ENCODE measurements at places on chromosomes 7 and 10.

DNA sequence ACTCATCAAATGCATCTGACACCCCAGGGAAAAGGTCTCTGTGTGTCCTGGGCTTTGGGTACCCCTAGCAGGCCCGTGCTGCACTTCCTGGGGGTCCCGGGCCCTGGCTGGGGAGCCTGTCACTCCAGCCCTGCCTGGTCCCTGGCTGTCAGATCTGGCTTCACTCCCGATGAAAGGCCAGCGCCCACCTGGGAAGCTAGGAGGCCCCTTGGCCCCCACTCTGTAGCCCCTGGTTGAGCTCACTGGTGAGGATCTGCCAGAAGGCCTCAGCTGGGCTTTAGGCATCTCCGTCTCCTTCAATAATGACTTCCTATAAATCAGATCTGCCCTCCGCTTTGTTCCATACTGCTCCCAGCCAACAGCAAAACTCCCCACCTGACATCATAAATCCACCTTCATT is 64.0 kb downstream of the GOLGA7B start:
- DNase-seq: no peak

GRCh38 chr10:68332259-68333057 is at the start of gene PBLD:
PBLD (minus strand) TSS chr10:68332928; CDS start chr10:68306844, 26,084 bp downstream.
- DNase-seq: peak; percentile 61

- DNase-seq: no peak
Measured at GRCh38 chr10:129586898-129587443, 119.9 kb downstream of the MGMT start.

DNA sequence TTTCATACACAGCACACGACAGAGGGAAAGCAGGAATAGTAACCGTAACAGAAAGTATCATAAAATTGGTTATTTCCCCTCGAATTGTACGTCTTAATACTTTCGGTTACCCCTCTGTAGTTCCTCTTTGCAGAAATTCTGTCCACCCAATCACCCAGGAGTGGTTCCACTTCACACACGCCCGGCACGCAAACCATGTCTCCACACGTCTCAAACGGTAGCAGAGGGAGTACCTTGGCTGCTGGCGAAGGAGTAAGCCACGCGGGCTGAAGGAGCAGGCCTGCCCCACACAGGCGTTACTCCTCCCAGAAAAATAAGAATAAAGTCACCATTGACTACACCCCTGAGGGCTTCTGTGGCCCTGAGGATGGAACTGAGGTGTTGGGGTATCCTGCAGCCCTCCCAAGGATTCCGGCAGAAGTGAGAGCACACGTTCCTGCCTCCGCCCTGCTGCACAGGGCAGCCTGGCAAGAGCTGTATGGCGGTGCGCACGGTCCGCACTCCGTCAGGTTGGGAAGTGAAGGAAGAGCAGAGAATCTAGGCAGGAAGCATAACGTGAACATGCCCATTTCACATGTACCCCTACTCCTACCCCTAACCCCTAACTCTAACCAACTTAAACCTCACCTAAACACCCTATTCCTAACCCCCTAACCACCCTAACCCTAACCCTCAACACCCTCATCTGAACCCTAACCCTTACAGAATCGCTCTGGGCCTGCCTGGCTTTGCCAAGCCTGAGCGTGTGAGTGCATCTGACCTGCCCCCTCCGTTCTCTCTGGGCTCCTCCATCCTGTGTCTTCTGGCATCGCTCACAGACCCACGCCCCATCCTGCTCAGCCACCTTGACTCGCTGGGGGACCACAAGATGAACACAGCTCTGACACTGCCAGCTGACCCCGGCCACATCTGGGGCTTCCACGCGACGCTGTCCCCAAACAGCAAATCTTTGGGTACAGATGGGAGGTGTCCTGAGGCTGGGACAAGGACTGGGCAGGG is 18.2 kb downstream of the GPR146 start:
- DNase-seq: no peak

- peak; percentile 15 for DNase-seq
Measured at GRCh38 chr7:45036796-45037195, 36.8 kb downstream of the CCM2 start.

GRCh38 chr7:27299861-27300260 is 57.3 kb downstream of the EVX1 start:
- no peak for DNase-seq

DNA sequence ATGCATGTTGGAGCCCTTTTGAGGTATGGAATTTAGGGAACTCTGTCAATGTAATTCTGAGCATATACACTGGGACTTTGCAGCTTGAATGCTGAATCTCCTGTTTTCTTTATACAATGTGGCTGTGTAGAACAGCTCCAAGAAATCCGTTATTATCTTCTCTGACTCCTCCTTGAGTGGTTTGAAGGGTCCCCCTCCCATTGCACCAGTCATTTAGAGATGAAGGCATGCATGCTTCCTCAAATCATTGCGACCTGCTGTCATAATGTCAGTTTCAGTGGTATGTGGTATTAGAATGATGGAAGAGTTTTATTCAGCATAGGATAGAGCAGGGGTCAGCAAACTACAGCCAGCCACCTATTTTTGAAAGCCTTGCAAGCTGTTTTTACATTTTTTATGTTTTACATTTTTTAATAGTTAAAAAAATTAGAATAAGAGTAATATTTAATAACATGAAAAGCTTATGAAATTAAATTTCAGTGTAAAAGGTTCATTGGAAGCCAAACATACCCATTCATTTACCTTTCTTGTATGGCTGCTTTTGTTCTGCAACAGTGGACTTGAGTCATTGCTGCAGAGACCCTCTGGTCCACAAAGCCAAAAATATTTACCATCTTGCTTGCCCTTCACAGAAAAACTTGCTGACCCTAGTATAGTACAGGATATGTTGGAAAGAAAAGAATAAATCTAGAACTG is 8.1 kb downstream of the STK17A start:
- DNase-seq: no peak

DNA sequence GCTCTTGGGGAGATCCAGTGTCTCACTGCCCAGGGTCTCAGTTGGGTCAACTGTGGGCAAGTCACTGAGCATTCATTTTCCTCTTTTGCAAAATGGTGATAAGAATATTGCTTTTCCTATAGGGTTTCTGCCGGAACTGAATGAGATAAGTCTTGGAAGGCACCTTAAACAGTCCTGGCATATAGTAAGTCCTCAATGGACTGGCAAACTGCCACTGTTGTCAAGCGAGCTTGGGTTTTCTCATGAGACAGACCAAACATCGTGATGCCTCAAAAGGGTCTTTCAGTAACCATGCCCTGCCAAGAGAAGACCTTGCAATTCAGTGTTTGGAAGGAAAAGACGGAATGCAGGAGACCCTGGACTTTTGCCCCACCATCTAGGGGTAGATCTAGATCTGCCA is 251.5 kb downstream of the WDR11 start:
- DNase-seq: no peak

DNA sequence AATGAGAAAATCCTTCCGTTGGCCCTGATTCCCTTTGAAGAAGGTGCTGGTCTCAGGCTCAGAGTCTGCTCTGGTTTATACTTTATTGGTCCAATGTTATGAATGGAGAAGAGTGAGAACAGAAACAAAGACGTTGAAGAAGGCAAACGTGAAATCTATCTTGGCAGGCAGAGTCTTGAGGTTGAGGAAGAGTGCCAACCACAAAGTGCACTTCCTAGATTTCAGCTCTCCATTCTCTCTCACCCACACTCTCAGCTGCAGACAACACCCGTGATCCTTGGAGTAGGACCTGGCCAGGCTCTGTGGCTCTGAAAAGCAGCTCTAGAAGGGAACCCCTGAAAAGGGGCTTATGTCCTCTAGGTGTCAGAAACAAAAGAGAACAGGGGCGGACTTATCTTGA is 128.9 kb upstream of the PLXNA4 start:
- no peak for DNase-seq

GRCh38 chr7:87000344-87000743 is 59.1 kb downstream of the ELAPOR2 start:
- no peak for DNase-seq

GRCh38 chr10:113313048-113313602 is 239.7 kb upstream of the HABP2 start:
- no peak for DNase-seq

DNA sequence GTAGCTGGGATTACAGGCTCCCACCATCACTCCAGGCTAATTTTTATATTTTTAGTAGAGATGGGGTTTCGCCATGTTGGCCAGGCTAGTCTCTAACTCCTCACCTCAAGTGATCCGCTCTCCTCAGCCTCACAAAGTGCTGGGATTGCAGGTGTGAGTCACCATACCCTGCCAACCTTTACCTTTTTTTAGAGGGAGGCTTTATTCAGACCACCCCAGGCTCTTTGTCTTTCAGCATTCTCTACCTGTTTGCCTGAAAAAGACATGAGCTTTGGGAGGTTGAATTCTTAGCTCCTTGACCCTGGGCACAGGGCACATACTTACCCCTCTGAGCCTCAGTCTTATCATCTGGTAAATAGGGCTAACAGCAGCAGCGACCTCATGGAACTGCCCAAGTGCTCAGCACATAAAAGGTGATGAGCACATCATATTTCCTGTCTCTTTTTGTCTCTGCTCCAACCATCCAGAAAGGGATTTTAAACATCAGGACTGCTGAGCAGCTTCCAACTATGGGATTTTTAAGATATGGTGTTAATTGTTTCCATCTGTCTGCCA is 17.0 kb downstream of the FRMPD2 start:
- DNase-seq: no peak

- DNase-seq: peak; percentile 15
Measured at GRCh38 chr10:6035101-6035834, 26.9 kb downstream of the IL2RA start.

DNA sequence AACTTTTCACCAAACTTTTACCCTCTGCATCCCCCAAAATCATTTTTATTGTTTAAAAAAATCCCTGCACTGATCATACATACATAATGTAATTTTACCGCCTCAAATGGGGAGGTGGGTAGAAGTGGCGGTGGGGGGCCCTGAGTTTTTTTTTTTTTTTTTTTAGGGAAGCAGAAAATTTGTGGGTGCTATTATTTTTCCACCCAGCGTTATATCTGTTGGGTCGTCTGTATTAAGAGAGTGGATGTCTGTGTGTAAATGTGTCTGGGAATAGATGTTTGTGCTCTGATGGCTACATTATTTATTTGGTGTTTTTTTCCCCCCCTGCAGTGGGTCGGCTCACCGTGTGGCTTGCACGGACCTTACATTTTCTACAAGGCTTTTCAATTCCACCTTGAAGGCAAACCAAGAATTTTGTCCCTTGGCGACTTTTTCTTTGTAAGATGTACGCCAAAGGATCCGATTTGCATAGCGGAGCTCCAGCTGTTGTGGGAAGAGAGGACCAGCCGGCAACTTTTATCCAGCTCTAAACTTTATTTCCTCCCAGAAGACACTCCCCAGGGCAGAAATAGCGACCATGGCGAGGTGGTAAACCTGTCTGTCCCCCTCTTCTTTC is 438 bp downstream of the ARID5B start:
- DNase-seq: no peak

DNA sequence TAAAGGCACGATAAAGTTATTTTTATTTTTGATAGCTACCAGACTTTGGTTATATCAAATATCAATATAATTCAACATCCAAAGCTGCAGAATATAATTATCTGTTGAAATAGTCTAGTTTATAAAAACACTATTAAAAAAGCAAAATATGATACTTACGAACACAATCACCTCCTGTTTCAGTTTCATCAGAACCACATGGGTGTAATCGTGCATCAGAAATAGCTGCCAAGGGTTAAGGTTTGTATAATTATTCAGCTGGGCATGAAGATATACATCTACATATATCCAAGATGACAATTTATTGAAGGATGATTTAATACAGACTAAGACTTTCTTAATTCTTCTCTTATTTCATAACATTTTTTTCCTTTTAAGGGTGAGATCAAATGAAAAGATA is 20.3 kb downstream of the VWDE start:
- no peak for DNase-seq

GRCh38 chr7:102837802-102838201 is 75.0 kb upstream of the LRRC17 start:
- DNase-seq: no peak

DNA sequence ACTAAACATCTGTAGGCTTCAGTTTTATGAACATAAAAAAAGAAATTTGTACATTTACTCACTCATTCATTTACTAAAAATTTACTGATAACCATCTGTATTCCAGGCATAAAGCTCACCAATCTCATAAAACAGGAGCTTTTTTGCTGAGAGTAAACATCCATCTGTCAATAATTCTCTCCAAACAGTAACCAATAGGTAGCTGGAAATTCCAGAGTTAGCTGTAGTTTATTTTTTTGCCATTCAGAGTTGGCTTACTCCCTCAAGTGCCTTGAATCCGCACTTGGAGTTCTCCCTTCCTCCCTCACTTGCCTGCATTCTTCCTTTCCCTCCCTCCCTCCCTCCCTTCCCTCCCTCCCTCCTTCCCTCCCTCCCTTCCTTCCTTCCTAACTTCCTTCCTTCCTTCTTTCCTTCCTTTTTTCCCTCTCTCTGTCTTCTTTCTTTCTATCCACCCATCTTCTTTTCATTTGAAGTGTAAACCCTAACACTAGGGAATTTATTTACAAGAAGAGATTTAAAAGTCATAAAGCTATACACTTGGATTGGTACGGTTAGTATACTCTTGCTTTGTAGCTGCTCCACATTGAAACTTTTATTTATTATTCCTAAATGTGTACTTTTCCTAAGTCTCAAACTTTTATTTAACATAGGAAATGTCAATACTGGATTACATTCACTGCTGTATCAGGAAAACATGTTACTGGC is 44.6 kb upstream of the BICC1 start:
- DNase-seq: no peak

DNA sequence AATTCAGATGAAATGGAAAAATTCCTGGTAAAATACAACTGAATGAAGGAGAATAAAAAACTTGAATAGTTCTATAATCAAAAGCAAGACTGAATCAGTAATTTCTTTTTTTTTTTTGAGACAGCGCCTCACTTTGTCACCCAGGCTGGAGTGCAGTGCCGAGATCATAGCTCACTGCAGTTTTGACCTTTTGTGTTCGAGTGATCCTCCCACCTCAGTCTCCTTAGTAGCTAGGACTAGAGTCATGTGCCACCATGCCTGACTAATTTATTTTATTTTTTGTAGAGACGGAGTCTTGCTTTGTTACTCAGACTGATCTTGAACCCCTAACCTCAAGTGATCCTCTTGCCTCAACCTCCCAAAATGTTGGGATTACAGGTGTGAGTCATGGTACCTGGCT is 26.1 kb downstream of the SYPL1 start:
- no peak for DNase-seq

- DNase-seq: peak; percentile 12
Measured at GRCh38 chr7:97179454-97180104, 62.1 kb downstream of the SDHAF3 start.

- no peak for DNase-seq
Measured at GRCh38 chr10:10788761-10789160, 228.9 kb upstream of the CELF2 start.

GRCh38 chr7:121330053-121330833 is 1.4 kb downstream of the WNT16 start:
- no peak for DNase-seq

GRCh38 chr10:131885391-131886165 is 15.2 kb upstream of the PPP2R2D start:
- peak; percentile 87 for DNase-seq

- no peak for DNase-seq
Measured at GRCh38 chr10:98378722-98379121, 36.3 kb downstream of the PYROXD2 start.

Data from stimulated activated CD4-positive, alpha-beta T cell treated with anti-CD3 and anti-CD28 coated beads, Interleukin-4, amount 100 ng/mL, for 1 hour (primary cell).